Stimulated activated CD4-positive, alpha-beta T cell treated with anti-CD3 and anti-CD28 coated beads, Interleukin-4, amount 100 ng/mL, for 4 hours (primary cell): ENCODE measurements at places on chromosomes 6 and 20.

GRCh38 chr6:112307707-112308106 lies 39.4 kb upstream of the RFPL4B start:
- DNase-seq: no peak

GRCh38 chr6:132122871-132123270 lies 171.7 kb upstream of the CCN2 start:
- DNase-seq: no peak

DNA sequence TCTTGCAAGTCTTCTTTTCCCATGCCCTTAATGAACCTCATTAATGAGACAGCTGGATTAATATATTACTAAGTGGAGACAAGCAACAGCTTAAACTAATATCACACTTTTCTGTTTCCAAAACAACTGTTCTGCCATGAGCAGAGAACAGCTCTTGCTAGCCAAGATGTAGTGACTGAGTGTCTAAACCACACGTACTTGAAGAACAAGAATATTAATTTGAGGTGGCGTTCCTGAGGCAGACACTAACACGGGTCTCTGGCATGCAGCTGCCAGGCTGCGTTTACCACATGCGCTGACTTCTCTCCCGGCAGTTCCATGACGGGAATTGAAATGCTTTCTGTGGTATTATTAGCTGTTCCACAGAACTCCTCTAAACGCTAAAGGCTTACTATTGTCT lies 80.6 kb downstream of the FNDC1 start:
- DNase-seq: no peak

- no peak for DNase-seq
Observed at GRCh38 chr6:107066697-107067659, 39.0 kb downstream of the MTRES1 start.

- DNase-seq: no peak
Observed at GRCh38 chr6:147227770-147228320, 23.6 kb downstream of the STXBP5 start.
